Stimulated activated CD4-positive, alpha-beta T cell treated with anti-CD3 and anti-CD28 coated beads, TNF-alpha, amount 100 ng/mL, for 1 hour (primary cell): ENCODE measurements at places on chromosomes 1 and 21.

DNA sequence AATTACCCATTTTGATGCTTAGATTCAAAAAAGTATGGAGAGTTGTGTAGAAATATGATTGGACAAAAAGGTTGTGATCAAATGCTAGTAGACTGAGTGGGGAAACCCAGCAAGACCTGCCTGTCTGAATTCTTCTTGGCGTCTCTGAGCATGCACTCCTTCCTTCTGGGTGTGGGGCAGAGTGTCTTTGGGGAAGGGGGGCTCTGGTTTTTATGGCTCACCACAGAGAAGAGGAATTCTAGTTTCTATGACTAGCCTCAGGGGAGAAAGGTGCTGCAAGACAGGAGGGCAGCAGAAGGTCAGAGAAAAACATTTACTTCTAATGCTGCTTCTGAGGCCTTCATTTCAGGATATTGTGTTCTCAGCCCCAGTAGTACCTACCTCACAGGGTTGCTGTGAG, 33.9 kb upstream of the PIGC start:
- no peak for DNase-seq

DNA sequence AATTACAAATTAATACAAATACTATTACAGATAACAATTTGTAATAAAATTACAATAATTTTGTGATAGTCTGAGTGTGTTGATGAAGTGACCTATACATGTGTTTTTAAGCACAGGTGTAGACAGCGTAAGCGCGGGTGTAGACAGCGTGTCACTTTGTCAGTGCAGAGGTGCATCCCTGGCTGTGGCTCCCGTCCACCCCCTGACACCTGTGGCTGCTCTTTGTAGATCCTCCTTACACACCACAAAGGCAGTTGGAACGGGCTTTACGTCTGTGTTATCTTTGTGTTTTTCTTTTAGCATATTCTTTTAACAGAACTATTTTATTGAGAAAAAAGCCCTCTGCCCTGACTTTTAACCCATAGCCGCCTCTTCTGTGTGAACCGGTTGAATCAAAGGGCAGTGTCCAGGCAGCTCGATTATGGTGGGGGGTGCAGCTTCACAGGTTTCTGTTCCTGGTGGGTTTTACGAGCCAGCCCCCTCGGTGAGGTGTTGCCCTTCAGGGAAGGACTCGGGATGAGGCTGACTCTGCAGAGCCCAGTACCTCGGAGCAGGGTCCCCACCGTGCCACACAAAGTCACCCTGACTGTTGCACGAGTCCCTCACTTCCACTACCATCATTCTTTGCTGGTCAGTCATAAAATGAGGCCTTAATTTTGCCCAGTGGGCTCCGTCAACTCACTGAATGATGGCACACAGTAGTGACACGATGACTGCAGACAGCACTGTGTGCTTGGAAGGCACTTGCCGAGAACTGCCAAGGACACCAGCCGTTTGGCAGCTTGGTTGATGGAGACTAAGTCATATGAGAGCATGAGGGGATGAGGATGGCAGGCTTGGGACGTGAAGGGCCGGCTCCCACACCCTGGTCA, 86.4 kb upstream of the COL6A1 start:
- DNase-seq: no peak

DNA sequence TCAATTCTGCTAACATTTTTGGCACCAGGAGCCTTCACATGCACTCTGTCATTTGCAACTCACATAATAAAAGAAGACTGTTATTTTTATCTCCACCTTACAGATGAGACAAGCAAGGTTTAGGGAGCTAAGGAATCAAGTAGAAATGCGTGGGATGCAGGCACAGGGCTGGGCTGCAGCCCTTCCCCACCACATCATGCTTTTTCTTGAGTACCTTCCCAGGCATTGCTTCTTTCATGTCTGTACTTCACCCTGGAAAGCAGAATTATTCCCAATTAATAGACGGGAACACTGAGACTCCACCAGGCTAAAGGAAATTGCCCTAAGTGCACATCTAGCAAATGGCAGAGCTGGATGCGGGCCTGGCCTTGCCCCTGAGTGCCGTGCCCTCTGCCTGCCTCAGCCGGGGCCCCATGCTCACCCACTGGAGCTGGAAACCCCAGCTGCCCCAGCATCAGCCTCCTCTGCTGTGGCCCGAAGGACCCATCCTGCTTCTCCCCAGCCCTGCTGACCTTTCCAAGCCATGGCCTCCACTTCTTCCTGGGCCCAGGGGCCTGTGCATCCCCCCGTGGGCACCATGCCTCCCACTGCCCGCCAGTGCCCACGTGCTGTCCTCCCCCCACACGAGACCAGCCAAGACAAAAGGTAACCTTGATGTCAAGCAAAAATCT, 257.5 kb downstream of the TOMM20 start:
- no peak for DNase-seq

GRCh38 chr1:93025572-93025971, 53.5 kb upstream of the MTF2 start:
- no peak for DNase-seq
